ENCODE measurements at places on chromosomes 11 and 22.

DNA sequence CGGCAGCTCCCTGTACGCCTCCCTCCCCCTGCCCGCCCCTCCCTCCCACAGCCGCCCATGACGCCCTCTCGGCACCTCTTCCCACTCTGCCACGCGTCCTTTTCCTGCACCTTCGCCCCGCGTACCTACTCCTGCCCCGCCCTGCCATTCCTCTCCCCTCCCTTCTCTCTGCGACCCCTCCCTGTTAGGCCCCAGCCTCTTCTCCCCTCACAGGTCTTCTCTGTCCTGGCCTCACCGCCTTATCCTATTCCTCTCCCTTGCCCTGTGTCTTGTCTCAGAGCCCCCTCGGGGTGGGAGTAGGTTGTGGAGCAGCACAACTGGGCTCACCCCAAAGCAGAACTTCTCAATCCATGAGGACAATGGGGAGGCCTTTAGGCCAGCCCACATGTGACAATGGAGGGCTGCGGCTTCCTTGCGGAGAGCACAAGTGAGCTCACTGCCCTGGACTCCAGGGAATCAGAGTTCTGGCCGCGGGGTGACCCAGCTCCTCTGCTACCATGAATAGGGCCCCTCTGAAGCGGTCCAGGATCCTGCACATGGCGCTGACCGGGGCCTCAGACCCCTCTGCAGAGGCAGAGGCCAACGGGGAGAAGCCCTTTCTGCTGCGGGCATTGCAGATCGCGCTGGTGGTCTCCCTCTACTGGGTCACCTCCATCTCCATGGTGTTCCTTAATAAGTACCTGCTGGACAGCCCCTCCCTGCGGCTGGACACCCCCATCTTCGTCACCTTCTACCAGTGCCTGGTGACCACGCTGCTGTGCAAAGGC lies 539 bp downstream of the SLC35C1 start:
- no peak for DNase-seq

DNA sequence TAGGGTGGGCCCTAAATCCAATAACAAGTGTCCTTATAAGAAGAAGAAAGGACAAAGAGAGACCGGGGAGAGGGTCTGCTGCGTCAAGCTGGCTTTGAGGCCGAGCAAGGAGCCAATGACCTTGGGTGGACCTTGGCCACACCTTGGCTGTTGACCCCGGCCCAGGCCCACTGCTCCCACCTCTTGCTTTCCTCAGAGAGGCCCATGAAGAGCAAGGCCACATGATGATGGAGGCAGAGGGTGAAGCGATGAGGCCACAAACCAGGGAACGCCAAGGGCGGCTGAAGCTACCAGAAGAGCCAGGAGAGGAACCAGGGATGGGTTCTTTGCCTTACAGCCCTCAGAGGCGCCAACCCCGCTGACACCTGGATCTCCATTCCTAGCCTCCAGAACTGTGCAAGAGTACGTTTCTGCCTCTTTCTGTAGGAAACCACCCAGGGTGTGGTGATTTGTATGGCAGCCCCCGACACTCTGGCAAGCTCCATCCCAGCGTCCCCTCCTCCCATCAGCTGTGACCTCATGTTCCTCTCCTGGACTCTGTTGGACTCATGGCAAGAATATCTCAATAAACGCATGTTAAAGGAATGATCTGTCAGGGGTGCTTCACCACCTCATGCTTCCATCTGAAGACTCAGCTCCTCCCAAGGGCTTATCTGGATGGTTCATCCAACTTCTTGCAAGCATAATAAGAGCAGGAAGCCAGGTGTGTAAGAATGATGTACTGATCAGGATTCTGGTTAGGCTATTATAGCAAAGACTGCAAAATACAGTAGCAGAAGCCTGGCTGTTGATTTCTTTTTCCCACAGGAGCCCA lies 41.6 kb upstream of the LINC01488 start:
- no peak for DNase-seq

GRCh38 chr22:30181459-30182349 lies 64.9 kb downstream of the LIF start:
- no peak for DNase-seq

DNA sequence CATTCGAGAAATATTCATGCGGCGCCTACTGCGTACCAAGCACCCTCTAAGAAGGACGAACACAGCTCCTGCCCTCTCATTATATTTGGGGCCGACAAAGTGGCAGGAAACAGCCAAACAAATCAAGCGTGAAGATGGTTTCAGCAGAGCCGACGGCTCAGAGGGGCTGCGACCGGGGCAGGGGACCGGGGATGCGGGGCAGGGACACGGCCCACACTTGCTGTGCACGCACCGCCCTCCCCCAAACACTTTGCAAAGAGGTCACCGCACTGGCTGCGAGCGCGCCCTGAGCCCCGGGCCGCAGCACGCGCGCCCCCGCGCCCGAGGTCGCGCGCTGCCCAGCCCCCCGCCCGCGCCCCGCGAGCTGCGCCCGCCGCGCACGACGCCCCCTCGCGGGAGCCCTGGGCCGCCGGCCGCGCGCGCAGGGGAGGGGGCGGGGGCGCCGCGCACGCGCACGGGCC lies 255 bp upstream of the SYNGR1 start:
- no peak for DNase-seq

DNA sequence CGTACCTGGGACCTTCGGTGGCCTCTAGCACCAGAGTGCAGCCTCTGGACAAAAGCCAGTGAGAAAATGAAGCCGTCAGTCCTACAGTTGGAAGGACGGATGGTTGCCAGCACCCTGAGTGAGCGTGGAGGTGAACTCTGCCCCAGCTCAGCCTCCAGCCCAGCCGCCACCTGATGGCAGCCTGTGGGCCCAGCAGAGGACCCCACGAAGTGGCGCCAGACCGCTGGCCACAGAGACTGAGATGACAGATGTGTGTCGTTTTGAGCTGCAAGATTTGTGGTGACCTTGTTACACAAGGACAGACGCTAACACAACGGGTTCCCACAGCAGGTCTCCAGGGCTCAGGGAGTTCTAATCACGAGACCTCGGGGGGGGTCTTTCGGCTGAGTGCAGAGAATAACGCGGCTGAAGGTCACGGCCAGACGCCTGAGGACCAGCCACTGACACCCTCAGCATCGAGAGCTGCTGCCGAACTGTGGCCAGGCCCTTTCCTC lies 75.0 kb downstream of the BRD1 start:
- DNase-seq = no peak

DNA sequence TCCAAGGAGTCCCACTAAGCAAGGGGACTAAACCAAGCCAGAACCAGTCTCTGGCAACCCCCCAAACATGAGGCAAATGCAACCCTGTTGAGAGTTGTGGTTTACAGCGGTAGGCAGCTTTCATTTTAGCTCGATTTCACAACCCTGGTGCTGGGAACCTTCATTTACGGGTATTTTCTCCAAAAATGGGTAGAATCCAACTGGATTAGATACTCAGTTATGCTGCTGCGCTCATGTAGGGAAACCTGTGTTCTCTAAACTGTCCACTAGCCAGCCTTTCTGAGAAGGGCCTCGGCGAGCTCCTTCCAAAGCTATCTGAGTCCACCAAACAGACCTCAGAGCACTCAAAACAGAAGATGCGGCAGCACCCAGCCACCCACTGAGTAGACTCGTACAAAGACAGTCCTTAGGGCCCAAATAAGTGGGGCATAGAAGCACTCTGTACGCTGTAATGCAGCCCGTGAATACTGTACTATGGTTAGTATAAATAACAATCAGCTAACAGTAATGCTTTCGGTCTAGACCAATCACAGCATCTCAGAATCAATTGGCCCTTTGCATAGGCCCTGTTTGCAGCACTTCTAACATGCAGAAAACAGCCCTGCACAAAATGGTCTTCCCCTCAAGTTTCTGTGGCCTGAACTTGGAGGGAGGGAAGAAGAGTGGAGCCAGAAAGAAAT lies 104.7 kb downstream of the ETS1 start:
- no peak for DNase-seq

GRCh38 chr11:121389651-121390050 lies 62.5 kb upstream of the SORL1 start:
- no peak for DNase-seq

GRCh38 chr11:82747471-82747870 lies 13.8 kb upstream of the FAM181B start:
- DNase-seq = no peak

DNA sequence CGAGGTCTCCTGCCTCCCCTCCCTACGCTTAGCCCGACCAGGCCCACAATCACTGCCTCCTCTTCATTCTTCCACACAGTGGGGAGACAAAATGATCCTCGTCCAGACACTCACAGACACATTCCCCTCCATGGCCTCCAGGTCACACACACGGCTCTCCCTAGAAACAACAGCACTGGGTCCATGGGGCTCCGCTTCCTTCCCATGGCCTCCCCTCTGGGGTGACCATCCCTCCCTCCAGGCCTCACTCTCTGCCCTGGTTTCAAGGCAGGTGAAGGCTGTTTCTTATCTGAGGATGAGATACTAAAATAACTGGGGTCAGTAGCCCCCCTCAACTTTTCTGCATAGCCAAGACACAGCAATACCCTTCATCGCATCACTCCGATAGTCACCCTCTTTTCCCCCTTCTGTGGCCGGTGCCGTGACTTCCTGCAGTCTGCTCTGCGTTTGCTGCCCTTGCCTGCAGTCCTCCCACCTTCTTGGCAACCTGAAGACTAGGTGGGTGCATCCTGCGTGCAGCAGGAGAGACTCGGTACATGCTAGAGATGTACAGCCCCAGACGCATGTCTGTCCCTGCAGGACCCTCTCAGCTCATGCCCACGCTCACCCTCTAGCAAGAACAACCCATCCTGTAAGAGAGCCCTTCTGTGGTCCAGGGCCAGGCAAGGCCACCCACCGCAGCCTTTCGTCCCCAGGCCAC lies 55.8 kb downstream of the CD6 start:
- no peak for DNase-seq

DNA sequence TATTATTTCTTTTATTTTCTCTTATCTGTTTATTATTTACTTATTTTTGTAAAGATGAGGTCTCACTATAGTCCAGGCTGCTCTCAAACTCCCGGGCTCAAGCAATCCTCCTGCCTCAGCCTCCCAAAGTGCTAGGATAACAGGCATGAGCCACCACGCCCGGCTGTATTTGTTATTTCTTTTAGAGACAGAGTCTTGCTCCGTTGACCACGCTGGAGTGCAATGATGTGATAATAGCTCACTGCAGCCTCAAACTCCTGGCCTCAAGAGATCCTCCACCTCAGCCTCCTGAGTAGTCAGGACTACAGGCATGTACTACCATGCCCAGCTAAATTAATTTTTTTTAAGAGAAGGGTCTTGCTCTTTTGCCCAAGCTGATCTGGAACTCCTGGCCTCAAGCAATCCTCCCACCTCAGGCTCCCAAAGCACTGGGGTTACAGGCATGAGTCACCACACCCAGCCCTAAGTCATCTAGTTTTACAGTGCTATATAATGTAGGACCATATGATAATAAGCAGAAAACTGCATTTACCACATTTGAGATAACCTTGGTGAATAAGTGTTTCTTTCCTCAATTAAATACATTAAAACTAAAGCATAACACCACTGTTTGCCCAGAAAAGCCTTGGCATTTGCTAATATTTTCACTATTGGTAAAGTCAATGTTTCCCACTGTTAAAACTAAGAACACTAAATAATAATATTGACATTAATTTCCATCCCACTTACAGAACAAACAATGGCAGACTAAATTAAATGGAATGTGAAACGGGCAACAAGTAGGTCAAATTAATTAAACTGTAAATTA lies 127.5 kb downstream of the SIK3 start:
- DNase-seq = no peak

DNA sequence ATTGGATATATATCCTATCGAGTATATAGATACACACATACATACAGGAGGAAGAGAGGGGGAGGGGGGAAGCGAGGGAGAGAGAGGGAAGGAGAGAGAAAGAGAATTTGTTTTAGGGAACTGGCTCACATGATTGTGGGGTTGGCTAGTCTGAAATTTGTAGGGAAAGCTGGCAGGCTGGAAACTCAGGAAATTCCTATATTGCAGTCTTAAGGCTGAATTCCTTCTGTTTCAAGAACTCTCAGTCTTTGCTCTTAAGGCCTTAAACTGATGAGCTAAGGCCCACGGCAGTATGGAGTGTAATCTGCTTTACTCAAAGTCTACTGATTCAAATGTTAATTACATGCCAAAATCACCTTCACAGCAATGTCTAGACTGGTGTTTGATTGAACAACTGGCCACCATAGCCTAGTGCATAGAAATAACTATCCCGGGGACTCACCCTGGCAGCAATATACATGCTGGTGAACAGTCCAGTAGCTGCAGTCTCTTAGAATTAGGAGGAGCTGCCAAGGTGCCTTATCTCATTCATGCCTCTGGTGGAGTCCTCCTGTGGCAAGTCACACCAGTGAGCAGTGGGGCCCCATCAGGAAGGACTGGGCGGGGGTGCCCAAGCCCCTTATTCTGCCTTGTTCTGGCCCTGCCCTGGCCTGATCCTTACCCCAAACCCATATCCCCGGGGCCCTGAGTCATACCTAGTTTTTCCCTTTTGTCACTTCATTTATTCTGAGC lies 59.7 kb upstream of the AMPD3 start:
- no peak for DNase-seq

DNA sequence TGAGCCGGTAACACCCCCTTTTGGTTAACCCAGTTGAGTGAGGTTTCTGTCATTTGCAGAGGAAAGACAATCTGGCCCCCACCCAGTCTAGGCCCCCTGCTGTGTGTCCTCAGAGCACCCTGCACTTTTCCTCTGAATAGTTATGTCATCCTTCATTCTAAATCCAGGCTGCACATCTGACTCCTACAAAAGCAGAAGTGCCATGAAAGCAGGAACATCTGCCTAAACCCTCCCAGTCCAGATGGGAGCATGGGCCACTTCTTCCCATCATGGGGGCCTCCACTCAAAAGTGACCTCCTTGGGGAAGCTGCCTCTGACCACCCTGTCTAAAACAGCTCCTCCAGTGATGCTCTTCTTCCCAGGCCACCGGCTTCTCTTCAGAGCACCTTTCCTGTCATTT lies 53.7 kb upstream of the HMGXB4 start:
- DNase-seq = no peak

- DNase-seq = no peak
Observed at GRCh38 chr11:7160814-7161489, 72.2 kb downstream of the RBMXL2 start.

GRCh38 chr11:60281485-60281884 lies 1.0 kb downstream of the MS4A4A start:
- no peak for DNase-seq

GRCh38 chr22:20918663-20919218 lies 1.5 kb downstream of the CRKL start:
- DNase-seq = no peak

- no peak for DNase-seq
Observed at GRCh38 chr11:75777461-75778110, 9.0 kb downstream of the DGAT2 start.

DNA sequence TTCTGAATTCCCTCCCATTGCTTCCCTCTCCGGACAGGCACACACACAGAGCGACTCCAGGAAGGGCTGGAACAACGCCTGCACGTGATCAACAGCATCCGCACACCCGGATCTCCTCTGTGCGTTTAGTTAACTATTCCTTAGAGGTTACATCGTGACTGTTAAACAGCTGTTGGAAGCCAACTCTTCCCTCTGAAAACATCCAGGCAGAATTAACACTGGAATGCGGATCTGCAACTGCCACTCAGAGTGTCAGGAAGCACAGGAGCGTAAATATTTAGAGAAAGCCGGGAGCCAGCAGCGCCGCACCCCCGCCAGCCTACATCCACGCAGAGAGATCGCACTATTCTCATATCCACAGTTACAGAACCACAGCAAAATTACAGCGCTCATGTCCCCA lies 46.2 kb downstream of the SHANK2 start:
- DNase-seq = no peak

Data from iPS DF 19.7 (cell line).